Fibroblast of pulmonary artery (primary cell): ENCODE measurements at places on chromosomes 6 and 20.

- peak; percentile 44 for DNase-seq
Observed at GRCh38 chr6:8243475-8243874, 141.1 kb upstream of the EEF1E1 start.

- DNase-seq: peak; percentile 66
Observed at GRCh38 chr6:34791701-34792604, at the start of gene BLTP3A. Gene BLTP3A (plus strand): TSS chr6:34792083. CDS start chr6:34792251, 168 bp downstream.

GRCh38 chr20:45041464-45042337 lies 59.2 kb downstream of the KCNS1 start:
- peak; percentile 69 for DNase-seq

GRCh38 chr6:28371706-28372451 lies 22.1 kb downstream of the ZKSCAN3 start:
- DNase-seq: peak; percentile 12

DNA sequence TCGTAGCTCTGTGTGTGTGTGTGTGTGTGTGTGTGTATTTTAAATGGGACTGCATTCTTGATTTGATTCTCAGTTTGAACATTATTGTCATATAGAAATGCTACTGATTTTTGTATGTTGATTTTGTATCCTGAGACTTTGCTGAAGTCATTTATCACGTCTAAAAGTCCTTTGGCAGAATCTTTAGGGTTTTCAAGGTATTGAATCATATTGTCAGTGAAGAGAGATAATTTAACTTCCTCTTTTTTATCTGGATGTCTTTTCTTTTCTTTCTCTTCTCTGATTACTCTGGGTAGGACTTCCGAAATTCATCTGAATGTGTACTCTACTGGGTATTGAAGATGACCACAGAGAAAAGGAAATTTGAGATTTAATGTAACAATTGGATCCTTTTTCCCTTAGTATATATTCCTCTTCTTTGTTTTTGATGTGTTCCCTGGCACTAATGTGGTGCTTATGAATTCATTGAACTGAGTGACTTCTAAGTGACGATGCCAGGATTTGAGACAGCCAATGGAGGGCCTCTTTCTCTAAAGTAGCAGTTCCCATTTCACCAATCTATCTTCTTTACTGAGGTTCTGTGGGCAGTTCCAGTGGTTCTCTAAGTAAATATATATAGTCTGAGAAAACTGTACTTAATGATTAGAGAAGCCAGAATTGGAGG lies 47.6 kb downstream of the TNFAIP3 start:
- no peak for DNase-seq

DNA sequence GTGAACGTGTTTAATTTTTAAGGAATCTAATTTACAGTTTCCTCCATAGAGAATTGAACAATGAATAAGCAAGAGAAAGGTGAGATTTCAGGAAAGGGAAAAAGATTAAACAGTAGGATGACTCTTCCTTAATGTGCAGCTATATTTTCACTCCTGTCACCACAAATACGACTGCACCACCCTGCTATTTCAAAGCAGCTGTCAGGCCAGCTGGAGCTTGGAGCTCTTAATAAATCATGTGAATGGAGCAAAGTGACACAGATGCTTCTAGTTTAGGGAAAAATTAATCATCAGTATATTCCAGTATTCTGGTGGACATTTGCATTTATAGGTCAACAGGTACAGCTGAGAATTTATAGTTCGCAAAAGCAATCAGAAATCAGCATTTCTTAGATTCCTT lies 56.5 kb upstream of the PKIB start:
- DNase-seq: no peak

GRCh38 chr6:109702791-109703190 lies 11.7 kb downstream of the FIG4 start:
- no peak for DNase-seq

DNA sequence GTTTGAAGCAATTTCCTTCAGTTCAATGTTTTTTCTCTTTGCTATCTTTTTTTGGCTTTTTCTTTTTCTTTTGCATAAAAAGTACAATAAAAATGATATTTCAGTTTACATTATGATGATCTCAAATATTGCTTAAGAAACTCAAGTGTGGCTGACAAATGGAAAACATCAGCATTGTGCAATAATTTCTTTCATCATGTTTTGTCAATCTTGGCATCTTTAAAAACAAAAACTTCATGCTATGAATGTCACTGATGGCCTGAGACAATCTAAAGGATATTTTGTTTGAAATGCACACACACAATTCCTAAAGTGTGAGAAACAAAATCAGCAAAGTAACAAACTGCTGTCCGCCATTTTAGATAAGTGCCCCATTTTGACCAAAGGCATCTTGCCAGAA lies 13.9 kb upstream of the MTCL3 start:
- DNase-seq: peak; percentile 63

DNA sequence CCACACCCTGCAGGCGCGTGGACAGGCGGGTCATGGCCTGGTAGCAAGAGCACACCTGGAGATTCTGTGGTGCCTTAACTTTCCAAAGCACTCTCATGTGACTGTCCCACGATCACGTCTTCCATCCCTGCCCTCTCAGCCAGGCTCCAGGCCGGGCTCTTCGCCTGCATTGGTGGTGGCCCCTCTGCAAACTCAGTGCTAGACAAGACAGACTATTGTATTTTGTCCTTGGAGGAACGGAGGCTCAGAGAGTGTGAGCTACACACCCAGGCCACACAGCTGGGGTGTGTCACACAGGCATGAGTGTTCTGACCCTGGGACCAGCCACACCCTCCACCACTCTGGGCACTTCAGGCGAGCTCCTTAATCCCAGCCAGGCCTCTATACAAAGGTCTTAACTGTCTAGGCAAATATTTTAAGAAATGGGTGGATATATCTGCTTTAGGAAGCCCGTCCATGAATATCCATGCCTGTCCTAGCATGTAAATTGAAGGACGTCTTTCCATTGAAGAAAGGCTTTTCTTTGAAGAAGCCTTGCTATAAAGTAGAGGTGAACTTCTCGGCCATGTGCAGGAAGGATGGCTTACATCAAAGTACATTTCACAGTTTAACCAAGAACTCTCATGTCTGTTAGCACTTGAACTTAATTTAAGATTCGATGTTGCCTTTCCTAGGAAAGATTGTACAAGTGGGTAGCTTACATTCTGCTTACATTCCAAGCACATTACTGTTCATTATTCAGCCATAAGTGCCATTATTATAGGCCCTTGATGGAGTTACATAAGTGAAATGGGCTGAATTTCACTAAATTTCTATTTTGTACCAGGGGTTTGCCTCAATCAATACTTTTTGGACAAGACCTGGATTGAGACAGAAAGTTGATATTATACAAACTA lies 263.9 kb downstream of the DLL1 start:
- DNase-seq: no peak

- DNase-seq: no peak
Observed at GRCh38 chr6:168537540-168537884, 96.5 kb downstream of the SMOC2 start.

- DNase-seq: peak; percentile 36
Observed at GRCh38 chr6:81987293-81987692, 234.8 kb upstream of the TENT5A start.

- no peak for DNase-seq
Observed at GRCh38 chr6:110874880-110875547, 429 bp downstream of the AMD1 start.

DNA sequence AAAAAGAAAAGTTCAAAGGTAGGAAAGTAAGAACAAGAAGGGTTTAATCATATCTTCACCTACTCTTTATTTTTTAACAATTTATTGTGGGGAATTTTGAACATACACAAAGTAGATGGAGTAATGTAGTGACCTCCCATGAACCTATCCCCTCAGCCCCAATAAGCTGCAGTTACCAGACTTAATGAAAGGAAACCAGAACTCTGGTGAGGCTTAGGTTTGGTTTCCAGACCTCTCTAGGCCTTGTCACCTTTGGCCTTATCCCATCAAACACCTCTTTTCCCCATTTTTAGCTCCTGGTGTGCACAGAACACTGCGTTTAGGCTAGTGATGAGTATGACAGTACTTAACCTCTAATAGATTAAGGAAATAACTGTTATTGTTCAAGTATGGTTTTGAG lies 42.0 kb downstream of the CBFA2T2 start:
- DNase-seq: no peak

GRCh38 chr6:41430875-41431274 lies 95.5 kb downstream of the NCR2 start:
- peak; percentile 33 for DNase-seq

DNA sequence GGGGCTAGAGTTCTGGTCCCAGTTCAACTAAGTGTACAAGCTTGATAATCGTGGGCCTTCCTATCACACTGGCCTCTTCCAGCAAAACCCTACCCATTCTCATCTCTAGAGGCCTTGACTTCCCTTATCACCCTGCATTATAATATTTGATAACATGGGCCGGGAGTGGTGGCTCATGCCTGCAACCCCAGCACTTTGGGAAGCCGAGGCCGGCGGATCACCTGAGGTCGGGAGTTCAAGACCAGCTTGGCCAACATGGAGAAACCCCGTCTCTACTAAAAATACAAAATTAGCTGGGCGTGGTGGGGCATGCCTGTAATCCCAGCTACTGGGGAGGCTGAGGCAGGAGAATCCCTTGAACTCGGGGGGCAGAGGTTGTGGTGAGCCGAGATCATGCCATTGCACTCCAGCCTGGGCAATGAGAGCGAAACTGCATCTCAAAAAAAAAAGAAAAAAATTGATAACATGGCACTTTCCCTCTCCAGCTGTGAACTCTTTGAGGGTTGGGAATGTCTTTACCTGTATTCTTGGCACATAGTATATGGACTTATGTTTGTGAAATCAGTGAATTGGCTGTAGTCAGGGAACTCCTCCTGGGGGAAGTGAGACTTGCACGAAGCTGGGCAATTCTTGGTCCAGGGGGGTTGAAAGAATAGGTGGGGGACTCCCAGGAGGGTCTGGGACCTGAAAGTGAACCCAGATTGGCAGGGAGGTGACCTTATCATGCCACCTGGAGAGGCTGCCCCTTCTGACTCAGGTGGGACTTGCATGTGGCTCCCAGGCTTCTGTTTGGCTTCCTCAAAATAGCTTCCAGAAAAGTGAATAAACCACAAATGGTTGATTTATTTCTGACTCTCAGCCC lies 915 bp upstream of the C6orf47 start:
- DNase-seq: no peak

- DNase-seq: no peak
Observed at GRCh38 chr6:80263585-80263984, 157.1 kb downstream of the BCKDHB start.

DNA sequence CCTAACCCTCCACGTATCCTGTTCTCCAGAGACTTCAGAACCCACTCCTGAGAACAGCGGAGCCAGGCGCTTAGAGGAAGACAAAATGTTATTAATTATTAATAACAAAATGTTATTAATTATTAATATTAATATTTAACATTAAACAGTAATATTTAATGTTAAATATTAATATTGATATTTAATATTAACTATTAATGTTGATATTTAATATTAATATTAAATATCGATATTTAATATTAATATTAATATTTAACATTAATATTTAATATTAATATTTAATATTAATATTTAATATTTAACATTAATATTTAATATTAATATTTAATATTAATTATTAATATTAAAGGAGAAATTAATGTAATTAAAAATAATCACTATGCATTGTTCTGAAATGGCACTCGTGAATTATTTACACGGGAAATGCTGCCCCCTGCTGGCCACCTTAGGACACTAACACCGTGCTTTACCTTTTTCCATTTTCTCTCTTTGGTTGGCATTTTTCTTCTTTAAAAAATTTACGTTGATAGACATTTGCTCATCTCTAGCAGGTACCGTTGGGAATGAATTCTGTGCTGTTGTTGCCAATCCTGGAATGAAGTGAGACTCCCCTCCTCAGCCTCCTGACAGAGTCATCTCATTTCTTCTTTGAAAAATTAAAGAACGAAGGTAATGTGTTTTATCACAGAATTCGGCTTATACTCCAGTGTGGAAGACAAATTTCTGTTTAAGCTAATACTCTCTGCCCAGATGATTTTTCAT lies 7.5 kb upstream of the GGTLC1 start:
- DNase-seq: peak; percentile 48

DNA sequence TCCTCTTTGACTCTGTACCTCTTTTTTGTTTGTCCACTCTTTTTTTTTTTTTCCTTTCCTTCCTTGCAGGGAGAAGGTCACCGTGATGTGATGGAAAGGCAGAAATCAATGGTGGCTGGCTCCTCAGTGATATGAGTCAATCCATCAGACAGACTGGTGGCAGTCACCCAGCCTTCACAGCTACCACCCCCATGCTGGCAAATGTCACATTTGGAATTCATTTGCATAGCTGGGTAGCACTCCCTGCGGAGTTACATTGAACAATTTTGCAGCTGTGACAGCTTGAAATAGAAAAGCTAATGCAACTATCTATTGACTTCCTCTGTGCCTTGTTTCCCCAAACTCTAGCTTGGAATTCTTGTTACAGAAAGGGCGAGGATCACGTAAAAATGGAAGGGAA lies 668.4 kb downstream of the C6orf118 start:
- DNase-seq: no peak

DNA sequence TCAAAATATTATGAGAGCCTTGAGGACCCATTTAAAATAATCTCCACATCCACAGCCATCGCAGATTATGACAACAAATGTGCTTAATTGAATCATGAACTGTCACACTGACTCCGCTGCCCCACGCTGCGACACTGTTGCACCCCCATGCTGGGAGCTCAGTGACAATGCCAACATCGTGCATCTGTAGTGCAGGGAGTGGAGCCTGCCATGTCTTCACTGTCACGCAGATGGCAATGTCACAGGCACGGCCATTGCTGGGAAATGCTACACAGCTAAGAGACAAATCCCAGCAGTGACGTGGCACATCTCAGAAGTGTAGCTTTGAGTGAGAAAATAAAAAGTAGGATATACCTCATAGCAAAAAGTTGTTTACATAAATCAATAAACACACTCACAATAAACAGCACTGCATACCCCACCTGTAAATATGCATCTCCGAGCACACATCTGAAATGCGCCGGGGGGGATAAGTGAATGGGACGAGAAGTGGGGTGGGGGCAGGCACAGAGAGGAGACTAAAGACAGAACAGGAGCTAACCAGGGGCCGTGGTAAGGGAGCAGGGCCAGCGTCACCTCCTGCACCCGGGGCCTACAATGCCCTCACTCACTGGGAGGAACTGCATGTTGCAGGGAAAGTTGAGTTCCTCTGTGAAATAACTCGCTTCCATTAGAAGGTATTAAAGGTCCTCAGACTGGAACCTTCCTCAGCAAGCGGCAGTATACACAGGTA lies 349.9 kb downstream of the THBS2 start:
- no peak for DNase-seq

GRCh38 chr20:3470627-3471396 lies at the start of gene ATRN:
Gene ATRN (plus strand): TSS chr20:3471018. CDS start chr20:3471108, 90 bp downstream.
- peak; percentile 93 for DNase-seq

- peak; percentile 80 for DNase-seq
Observed at GRCh38 chr20:8424010-8424409, 291.9 kb downstream of the PLCB1 start.

- no peak for DNase-seq
Observed at GRCh38 chr6:108694816-108695215, 134.1 kb downstream of the FOXO3 start.
